ENCODE measurements at places on chromosomes 13 and 19.

DNA sequence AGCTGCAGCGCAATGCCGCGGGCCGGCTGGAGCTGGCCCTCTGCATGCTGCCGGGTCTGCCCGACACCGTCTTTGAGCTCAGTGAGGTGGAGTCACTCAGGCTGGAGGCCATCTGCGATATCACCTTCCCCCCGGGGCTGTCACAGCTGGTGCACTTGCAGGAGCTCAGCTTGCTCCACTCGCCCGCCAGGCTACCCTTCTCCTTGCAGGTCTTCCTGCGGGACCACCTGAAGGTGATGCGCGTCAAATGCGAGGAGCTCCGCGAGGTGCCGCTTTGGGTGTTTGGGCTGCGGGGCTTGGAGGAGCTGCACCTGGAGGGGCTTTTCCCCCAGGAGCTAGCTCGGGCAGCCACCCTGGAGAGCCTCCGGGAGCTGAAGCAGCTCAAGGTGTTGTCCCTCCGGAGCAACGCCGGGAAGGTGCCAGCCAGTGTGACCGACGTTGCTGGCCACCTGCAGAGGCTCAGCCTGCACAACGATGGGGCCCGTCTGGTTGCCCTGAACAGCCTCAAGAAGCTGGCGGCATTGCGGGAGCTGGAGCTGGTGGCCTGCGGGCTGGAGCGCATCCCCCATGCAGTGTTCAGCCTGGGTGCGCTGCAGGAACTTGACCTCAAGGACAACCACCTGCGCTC lies 3.8 kb upstream of the MAP2K7 start:
- DNase-seq: no peak

DNA sequence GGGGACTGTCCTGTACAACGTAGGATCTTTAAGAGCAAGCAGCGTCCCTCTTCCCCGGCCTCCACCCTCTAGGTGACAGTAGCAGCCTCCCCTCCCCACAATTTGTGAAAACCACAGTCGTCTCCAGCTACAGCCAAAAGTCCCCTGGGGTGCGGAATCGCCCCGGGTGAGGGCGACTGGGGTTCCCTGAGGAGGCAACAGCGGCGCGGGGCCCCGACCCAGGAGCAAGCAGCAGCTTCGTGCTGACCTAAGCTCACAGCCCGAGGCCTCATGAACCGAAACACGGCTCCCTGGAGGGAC lies 322 bp downstream of the ZNF558 start:
- DNase-seq: no peak

DNA sequence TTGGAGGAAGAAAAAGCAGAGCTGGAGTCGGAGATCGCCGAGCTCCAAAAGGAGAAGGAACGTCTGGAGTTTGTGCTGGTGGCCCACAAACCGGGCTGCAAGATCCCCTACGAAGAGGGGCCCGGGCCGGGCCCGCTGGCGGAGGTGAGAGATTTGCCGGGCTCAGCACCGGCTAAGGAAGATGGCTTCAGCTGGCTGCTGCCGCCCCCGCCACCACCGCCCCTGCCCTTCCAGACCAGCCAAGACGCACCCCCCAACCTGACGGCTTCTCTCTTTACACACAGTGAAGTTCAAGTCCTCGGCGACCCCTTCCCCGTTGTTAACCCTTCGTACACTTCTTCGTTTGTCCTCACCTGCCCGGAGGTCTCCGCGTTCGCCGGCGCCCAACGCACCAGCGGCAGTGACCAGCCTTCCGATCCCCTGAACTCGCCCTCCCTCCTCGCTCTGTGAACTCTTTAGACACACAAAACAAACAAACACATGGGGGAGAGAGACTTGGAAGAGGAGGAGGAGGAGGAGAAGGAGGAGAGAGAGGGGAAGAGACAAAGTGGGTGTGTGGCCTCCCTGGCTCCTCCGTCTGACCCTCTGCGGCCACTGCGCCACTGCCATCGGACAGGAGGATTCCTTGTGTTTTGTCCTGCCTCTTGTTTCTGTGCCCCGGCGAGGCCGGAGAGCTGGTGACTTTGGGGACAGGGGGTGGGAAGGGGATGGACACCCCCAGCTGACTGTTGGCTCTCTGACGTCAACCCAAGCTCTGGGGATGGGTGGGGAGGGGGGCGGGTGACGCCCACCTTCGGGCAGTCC lies 5.0 kb downstream of the FOSB start:
- DNase-seq: no peak

GRCh38 chr13:32659736-32660135 lies 73.5 kb downstream of the PDS5B start:
- no peak for DNase-seq

GRCh38 chr13:36130552-36131221 lies 495 bp downstream of the DCLK1 start:
- no peak for DNase-seq

- DNase-seq: no peak
Measured at GRCh38 chr13:32016631-32017030, 14.9 kb upstream of the FRY start.

DNA sequence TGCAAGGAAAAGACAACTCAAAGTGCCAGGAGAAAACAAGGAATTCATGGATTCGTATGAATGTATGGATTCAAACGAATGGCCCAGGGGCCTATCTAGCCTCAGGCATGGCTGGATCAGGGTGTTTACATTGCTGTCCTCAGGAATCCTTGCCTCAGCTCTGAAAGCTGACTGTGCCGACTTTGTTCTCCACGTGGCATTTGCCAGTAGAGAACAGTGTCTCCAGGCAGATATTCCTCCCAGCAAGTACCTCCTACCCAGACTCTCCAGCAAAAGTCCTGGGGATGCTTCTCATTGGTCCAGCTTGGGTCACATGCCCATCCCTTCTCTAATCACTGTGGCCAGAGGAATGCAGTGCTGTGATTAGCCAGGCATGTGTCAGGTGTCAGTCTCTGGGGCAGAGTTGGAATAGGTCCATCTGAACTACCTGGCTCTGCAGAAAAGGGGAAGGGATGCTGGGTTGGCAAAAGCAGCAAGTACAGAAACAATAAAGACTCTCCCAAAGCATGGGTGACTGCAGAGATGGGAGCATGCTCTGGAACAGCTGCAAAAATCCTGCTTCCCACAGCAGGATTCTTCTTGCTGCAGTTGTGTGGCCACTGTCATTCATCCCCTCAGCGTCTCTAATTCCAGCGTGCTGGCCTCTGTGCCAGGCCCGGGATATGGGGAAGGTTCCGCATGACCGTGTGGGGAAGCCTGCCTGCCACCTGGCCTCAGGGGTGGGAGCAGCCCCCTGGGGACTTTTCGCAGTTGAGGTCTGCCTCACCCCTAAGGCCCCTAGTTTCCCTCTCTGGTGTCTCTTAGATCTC lies 30.0 kb downstream of the CCNE1 start:
- DNase-seq: no peak

DNA sequence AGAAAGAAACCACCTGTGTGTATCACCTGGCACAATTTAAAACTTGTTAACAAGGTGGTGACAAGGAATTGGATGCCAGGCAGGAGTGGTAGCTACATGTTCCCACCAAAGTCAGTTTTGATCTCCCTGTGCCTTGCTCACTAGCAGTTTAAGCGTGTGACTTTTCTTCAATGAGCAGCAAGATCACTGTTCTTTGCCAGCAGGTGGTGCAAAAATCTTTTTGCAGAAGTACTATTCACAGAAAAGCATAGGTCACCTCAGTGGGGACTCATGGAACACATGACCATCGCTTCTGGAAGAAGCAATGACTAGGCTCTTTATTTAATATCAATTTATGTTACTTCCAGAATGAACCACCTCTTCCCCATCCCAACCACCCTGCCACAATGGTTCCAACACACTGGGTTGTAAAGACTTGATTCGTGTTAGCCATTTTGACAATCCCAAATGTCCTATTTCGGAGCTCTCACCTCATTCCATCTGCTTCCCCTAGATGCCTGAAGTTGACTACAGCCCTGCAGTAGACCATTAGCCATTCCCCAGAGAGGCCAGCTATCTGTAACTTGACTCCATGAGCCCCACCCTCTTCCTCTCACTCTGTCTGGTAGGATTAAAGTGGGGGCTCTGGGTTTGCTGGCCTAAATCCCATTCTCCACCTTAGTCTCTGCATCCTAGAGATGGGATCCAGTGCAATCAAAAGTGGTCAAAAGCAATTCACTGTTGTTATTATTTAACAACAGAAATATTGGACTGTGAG lies 59.1 kb upstream of the TNFRSF19 start:
- DNase-seq: no peak

- DNase-seq: no peak
Measured at GRCh38 chr13:41848435-41849255, 112.3 kb downstream of the VWA8 start.

DNA sequence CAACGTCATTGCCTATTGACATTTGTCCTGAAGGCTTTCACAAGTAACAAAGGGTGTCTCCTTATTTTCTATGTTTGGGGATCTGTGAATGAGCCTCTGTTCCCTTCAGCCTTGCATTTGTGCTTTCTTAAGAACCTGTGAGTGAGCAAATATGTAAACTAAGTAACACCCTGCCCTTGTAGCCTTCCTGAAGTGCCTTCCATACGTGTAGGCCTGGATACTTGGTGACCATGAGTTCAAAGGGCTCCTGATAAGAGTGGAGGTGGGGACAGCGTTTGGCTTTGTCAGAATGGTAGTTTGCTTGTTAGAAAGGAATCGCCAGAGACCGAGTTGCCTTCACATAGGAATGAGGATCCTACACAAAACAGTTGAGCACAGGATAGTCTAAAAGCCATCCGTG lies 14.5 kb upstream of the CCDC97 start:
- no peak for DNase-seq

GRCh38 chr13:97347255-97347932 lies 86.6 kb upstream of the RAP2A start:
- no peak for DNase-seq

DNA sequence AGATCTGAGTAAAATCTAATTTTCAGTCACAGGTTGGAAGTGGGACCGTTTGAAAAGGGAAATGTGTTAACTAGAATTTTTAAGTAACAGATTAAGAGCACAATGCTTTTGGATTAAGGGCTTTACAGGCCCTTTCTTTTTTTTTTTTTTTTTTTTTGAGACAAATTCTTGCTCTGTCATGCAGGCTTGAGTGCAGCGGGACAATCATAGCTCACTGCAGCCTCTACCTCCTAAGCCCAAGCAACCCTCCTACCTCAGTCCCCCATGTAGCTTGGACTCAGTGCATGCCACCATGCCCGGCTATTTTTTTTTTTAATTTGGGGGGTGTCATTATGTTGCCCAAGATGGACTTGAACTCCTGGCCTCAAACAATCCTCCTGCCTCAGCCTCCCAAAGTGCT lies 363.7 kb downstream of the LIG4 start:
- DNase-seq: no peak

- DNase-seq: no peak
Measured at GRCh38 chr13:109655611-109656010, 130.8 kb downstream of the IRS2 start.

DNA sequence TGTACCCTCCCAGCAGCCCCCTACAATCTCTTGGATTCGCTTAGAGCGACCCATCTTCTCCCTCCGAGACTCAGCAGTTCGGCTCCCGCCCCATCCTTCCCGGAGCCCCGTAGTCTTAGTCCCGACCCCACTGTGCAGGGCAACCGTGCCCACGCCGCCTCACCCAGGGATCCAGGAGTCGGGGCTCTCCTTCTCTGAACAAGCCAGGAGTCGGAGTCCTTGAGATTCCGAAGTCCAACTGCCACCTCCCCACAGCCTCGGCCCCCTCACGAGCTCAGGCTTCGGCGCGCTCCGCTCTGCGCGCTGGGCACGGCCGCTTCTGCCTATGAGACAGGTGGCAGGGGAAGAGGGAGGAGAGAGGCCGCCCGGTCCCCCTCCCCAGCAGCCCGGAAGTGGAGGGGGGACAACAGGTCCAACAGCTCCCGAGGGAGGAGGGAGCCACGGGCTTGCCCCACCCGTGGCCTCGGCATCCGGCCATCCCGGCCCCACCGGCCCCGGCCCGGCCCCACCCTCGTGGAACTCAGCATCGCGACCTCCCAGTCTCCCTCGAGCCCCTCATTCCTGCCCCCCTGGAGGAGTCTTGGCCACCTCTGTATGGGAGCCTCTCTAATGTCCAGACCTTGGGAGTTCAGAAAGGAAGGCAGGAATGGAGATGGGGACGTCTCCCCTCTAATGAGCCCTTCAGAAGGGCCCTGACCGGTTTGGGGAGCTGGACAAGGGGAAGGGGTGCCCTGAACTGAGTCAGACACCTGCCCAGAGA lies at the start of gene PHLDB3:
PHLDB3 (minus strand) TSS at position 321 of the 760 bp plus-strand sequence. CDS start 628 bp downstream, outside the sequence.
- DNase-seq: no peak

All from activated CD8-positive, alpha-beta memory T cell treated with anti-CD3 and anti-CD28 coated beads for 4 hours (primary cell).